CD4-positive, alpha-beta memory T cell (primary cell): ENCODE measurements at places on chromosomes 5 and 9. TPM values are rescaled to one million over a fixed set of nuclear protein-coding genes. Genes with fewer than 3 reads are reported as not detected.

DNA sequence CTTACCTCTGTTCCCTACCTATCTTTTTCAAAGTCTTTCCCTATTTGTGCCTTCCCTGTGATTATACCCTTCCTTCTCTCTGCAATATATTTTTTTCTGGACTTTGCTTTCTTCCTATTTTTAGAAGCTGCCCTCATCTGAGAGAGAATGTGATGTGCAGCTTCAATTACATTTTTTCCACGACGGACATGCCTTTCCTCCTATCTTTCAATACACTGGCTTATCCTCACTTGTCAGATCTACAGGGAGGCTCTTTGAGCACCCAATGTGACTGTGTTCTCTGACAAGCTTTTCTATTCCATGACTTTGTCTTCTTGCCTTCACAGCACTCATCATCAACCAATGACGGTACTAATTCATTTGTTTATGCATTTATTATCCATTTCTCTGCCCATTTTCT, 227.9 kb upstream of the CLINT1 start:
- no peak for DNase-seq

- DNase-seq, result no peak
These were observed 591.7 kb downstream of the CETN3 start for GRCh38 chr5:89817841-89818240.

DNA sequence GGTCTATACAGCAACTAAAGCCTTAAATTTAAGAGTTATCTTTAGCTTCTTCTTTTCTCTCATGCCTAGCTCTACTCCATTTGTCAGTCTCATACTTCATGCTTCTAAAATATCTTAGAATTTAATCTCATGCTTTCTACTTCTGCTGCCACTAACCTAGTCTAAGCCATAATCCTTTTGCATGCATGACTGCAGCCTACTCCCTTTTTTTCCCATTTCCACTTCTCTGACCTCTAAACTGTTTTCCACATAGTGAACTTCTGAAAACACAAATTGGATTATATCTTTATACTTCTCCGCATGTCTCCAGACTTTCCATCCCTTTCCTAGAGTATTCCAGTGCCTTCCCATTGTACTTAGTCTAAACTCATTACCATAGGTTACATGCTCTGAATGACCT, 193.0 kb downstream of the XRCC4 start:
- DNase-seq, result no peak

DNA sequence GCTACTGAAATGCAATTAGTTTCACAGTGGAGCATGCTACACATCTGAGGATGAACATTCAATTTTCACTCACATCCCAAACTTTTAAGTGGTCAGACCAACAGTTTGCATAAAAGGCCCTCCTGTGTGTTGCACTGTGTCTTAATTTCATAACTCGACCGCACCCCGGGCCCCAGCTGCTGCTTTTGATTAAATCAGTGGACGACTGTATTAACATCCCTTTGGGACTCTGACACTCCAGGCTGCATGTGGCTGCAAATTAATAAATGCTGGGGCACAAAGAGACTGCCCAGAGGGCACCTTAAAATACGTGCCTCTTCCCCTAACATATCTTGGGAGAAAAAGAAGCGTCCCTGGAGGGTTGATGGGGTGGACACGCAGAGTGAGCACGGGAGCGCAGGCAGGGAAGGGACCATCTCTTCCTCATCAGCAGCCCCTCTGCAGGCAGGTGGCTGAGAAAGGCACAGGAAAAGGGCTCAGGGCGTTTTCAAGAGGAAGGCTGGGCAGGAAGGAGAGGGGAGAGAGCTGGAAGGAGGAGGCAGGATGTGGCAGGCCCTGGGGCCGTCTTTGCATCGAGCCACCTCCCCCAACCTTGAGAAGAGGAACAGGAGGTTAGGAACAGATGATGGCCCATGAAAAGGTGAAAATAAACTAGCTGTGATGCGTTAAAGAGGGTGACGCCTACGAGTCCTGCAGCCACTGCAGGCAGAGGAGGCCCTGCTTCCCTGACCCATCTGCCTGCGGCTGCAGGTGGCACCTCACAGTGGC, 18.6 kb downstream of the MED10 start:
- peak; percentile 52 for DNase-seq

- no peak for DNase-seq
These were observed 158.7 kb upstream of the RAI14 start for GRCh38 chr5:34497470-34497808.

GRCh38 chr9:108664309-108665255, 191.2 kb downstream of the ACTL7B start:
- no peak for DNase-seq

DNA sequence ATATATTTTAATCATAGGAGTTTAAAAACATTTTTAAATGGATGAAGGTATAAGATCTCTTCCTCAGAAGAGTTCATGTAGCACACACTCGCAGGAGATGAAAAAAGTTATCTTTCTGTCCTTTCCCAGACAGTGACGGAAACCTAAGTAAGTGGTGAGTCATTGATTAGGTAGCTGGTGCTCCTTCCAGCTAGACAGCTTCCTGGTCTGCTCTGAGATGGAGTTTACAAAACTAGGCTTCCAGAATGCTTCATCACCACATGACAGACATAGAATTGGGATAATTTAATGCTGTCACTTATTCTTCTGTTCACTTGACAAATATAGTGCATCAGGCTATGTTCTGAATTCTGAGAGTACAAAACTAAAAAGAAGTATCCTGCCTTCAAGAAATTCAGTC, 2393.0 kb upstream of the C9orf72 start:
- DNase-seq, result no peak

DNA sequence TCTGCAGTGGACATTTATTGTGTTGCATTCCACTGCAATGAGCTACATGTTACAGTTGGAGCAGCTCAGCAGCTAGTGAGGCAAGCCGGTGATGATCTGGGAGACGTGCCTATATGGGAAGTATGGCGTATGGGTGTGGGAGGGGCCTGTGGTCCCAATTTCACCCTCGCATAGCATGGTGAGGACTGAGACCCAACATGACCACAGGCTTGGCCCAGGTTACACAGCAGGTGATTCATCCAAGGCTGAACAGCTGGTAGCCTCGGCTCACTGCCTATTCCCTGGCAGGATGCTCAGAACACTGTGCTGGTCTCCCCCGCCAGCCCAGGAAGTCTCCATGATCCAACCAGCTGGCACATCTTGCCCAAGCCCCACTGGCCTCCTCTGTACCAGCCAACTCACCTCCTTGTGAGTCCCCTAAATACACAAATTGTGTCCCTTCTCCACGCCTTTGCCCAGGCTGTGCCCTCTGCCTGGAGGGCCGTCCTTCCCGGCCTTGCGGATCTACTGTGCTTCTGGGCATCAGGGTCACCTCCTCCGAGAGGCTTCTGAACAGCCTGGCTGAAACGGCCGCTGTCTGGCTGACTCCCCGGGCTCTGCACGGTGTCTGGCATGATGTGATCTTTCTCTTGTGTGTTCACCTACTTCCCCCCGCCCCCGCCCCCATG, 81.4 kb downstream of the NSUN2 start:
- no peak for DNase-seq

FBP1 gene
- 3.5 TPM for polyA plus RNA-seq

MRPS2 gene
- 57.2 TPM for polyA plus RNA-seq

HBEGF gene
- 1.2 TPM for polyA plus RNA-seq
